ENCODE measurements at places on chromosomes 3 and 15. TPM values are rescaled to one million over a fixed set of nuclear protein-coding genes. Genes with fewer than 3 reads are reported as not detected.
A peak's percentile ranks its signal among the peaks of the same experiment; 100 is the strongest.

GRCh38 chr15:60880949-60881348 lies 348.2 kb downstream of the RORA start:
- DNase-seq: no peak

- DNase-seq: peak; percentile 68
Observed at GRCh38 chr15:42581272-42581730, 5.9 kb downstream of the STARD9 start.

GRCh38 chr3:124383846-124384466 lies 346.3 kb upstream of the UMPS start:
- no peak for DNase-seq

- DNase-seq: no peak
Observed at GRCh38 chr3:33447958-33448357, 7.8 kb upstream of the UBP1 start.

DNA sequence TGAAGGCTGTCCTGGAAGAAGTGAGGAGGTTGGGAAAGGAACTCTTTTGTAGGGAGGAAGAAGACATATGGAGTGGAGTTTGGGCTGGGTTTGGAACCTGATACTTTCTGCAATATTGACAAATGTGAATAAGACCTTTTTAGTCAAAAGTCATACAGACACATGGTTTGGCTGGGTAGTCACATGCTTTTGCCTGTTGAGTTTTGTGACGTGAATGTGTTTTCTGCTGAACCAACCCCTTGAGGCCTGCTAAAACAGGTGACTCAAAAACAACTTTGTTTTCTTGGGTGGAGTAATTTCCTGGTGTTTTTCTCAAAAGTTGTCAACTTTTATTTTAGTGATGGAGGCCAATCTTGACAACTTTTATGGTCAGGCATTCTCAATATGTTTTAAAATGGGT lies 39.4 kb upstream of the CCR4 start:
- DNase-seq: no peak

DNA sequence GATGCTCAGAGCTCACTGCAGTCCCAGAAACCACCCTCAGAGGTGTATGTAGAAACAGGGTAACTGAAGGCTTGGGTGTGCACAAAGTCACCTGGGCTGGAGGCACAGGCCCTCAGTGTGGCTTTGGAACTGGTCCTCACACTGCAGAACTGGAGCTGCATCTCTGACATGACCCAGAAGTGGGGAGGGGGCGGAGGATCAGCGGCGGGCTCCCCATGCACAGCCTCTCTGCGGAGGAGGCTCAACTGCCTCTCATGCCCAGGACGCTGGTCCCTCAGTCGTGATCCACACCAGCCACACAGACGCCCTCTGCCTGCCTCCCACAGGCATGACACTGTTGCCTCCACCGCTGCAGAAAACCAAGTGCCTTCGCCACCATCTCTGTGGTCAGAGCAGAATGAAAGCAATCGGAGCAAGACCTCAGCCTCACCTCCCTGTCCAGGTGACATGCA lies 73.7 kb downstream of the TM2D3 start:
- DNase-seq: no peak

DNA sequence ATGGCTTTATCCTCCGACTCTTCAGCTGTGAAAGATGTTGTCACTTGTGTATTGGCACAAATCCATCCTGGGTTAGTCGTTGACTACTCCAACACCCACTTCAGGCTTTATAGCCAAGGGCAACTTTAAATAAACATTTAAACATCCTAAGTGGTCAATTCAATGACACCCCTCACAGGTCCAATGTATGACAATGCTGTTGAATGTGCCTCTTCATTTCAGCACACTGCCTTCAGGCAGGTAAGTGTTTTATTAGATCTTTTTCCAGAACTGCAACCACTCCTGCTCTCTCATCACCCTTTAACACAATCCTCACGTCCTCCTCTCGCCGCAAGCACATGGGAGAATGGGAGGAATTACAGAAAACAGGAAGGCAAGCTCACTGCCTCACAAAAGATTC lies 30.3 kb downstream of the IL12A start:
- DNase-seq: no peak

DNA sequence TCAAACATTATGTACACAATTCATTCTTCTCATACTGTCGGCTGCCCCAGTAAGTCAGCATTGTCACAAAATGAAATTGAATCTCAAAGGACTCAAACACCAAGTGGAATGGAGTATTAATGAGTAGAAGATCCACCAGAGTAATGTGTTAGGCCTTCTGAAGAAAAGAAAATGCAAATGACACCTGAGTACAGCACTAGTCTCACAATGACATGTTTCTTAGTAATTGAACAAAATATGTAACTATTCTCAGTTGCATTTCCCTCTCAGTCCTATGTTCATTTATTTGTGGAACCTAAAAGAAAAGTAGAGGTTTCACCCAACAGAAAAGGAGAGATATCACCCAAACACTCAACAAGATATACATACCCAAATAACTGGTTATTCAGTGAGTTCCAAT lies 283.9 kb upstream of the THBS1 start:
- DNase-seq: no peak

DNA sequence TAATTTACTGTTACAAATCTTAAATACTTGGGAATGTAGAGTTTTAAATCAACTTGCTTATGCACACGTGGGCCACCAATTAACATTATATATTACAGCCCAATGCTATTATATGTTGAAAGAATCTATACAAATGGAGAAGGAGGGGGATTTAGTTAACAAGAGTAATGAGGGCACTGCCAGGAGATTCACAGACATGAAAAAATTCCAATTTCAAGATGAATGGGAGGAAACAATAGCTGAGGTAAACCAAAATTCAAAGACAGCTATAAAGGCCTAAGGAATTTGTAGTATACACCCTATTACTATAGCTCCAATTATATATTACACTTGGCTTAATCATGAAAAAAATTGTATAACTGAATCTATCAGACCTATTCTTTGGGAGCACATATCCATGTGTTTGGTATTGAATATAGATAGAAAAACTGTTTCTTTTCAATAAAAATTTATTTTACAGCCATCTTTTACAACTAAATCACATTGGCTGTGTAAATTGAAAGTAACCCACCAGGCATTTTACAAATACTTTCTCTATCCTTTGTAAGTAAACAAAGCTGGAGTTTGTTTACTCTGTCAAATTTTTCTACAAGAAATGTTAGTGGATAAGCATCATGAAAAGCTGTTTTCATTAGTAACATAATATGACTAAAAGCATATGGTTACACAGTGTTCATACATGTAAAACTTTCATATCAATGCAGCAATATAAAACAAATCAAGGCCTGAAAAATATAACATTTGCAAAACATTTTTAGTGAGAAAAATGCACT lies 1045.8 kb downstream of the ROBO1 start:
- peak; percentile 29 for DNase-seq

DNA sequence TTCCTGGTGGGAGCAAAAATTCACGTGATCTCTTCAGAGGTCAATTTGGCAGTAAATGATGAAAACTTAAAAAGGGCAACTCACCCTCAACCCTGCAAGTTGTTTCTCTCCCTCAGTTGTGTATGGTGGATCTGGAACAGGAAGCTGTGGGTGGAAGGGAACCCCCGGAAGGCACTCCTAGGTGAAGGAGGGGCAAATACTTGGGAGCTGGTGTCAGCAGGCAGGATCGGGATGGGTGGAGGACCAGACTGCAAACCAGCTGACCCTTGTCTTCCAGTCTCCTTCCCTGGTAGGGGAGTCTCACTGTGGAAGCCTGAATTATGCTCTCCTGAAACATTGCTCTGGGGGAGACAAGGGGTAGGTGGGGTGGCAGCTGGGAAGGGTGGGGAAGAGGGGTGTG lies 33.5 kb downstream of the PRR23E start:
- no peak for DNase-seq

DNA sequence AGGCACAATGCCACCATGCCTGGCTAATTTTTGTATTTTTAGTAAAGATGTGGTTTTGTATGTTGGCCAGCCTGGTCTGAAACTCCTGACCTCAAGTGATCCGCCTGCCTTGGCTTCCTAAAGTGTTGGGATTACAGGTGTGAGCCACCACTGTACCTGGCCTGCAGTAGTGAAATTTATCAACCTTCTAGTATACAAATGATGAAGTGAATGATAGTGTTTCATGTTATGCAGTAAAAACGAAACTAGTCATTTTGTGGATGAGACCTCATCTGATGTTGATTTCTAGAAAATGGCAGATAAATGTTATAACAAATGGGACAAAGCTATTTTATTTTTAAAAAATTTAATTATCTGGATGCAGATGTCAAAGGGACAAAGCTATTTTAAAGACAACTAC lies 32.9 kb downstream of the NXPE3 start:
- DNase-seq: no peak

DNA sequence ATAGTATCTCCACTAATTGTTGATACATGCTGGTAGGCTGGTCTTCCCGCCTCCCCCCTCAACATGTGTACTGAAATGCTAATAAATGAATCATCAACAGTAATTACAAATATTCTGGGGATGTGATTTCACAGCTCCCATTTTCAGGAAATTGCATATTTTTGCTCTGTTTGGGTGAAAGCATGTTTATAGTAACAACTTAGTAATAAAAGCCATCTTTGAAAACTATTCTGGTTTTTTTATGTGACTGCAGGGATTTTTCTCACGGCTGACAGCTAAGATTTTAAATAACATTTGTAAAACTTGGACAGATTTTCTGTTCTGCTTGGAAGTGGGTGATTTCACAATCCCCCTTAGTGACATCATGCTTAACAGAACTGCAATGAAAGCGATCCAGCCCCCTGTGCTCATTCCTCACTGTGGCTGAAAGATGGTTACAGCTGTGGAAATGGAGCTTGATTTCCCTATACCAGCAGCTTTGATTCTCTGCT lies 25.6 kb upstream of the FAM174B start:
- DNase-seq: peak; percentile 56

GRCh38 chr3:127066635-127067034 lies 83.7 kb downstream of the PLXNA1 start:
- no peak for DNase-seq

- DNase-seq: peak; percentile 21
Observed at GRCh38 chr15:57570994-57571393, 20.7 kb upstream of the MYZAP start.

DNA sequence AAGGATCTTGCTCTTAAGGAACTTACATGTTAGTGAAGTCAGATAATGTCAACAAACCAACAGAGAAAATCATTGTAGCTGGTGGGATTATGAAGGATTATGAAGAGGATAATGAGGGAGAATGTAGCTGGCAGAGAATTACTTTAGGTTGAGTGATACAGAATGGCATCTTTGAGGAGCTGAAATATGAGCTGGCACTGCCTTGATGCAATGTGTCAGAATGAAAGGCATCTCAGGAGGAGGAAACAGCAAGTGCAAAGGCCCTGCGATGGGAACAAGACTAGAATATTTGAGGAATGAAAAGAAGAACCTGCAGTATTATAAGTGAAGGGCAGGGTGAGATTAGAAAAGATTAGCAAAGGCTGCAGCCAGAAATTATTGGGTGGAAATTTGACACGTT lies 237.2 kb upstream of the ADAMTS9 start:
- DNase-seq: no peak

DNA sequence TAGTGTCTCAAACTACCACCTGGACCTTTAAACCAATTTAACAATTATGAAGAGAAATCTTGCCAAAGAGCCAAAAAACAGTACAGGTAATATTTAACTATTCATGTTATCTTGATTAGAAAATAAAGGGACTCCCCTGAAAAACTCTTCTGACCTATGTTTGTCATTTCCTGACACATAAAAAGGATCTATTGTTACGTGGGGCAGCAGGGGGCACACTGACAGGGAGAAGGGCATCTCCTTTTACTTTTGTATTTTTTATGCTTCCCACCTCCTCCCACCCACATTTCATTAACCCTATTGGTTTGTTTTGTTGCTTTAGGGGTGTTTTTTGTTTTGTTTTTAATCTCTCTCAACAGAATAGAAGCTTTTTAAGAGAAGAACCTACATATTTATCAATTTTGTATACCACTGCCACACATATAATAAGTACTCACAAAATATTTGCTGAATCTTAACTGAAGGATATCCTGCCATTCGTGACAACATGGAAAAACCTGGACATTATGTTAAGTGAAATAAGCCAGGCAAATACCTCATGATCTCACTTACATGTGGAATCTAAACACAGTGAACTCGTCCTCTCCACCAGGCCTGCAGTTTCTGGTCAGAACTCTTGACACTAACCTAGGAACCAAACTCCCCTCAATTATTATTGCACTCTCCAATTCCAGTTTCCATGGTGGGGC lies 17.7 kb downstream of the STAG1 start:
- no peak for DNase-seq

ACSBG1 gene
- total RNA-seq: not detected

MKRN3 gene
- total RNA-seq: under 0.01 TPM

CNTN6 gene
- not detected for total RNA-seq

AGBL1 gene
- total RNA-seq: not detected

RETNLB gene
- not detected for total RNA-seq

IL17RE gene
- total RNA-seq: 1.1 TPM

AEN gene
- 91.4 TPM for total RNA-seq

ADAMTS9 gene
- 1.1 TPM for total RNA-seq

ABI3BP gene
- 4.2 TPM for total RNA-seq

SLC22A14 gene
- total RNA-seq: not detected
